ENCODE measurements at places on chromosomes 7 and 10. TPM values are rescaled to one million over a fixed set of nuclear protein-coding genes. Genes with fewer than 3 reads are reported as not detected.

TRUB1 gene
- total RNA-seq: 33.8 TPM

MOGAT3 gene
- not detected for total RNA-seq

ZNF365 gene
- 3.3 TPM for total RNA-seq

TYSND1 gene
- total RNA-seq: 7.9 TPM

DNAJC12 gene
- 9.6 TPM for total RNA-seq

TMEM229A gene
- total RNA-seq: not detected

ZNF853 gene
- total RNA-seq: 0.19 TPM

C7orf33 gene
- total RNA-seq: not detected

CDK1 gene
- total RNA-seq: 84.0 TPM

NEURL1 gene
- under 0.01 TPM for total RNA-seq

NPY4R2 gene
- total RNA-seq: 0.19 TPM
